ENCODE measurements at places on chromosomes 7 and 10.
A peak's percentile ranks its signal among the peaks of the same experiment; 100 is the strongest.

GRCh38 chr10:102147561-102147960 is 4.6 kb upstream of the NOLC1 start:
- no peak for DNase-seq

DNA sequence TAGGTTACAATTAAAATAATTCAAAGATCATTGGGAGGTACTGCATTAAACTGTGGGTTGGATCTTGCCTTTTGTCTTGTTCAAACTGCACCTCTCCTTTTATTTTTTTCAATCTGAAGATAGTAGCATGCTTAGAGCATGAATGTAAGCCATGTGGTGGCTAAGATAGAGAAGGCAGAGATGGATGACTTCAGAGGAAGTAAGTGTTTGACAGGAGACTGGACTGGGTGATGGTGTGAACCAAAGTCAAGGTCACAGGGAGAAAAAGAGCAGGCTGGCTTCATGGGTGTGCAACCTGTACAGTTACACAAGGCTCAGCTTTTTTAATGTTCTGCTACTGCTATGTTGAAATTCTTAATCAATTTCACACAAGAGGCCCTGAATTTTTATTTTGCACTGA is 85.6 kb downstream of the ZEB1 start:
- peak; percentile 61 for DNase-seq

- no peak for DNase-seq
Measured at GRCh38 chr10:90583416-90583815, 274.4 kb downstream of the HTR7 start.

GRCh38 chr7:32481921-32482320 is 8.3 kb downstream of the LSM5 start:
- DNase-seq: peak; percentile 34

DNA sequence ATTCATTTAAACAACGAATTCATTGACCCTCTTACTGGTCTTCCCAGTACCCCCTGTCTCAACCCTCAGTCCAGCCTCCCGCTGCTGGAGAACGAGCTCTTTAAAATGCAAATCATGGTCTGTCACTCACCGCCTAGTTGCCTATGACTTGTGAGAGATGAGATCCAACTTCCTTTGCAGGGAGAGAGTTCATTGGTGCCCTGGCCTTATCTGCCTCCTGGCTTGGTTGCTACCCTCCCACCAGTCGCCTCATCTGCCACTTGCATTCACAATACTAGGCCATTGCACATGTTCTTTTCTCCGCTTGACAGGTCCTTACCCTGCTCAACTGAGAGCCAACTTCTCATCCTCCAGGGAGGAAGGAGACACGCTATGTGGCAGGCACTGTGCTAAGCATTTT is 54.0 kb upstream of the MXI1 start:
- no peak for DNase-seq

DNA sequence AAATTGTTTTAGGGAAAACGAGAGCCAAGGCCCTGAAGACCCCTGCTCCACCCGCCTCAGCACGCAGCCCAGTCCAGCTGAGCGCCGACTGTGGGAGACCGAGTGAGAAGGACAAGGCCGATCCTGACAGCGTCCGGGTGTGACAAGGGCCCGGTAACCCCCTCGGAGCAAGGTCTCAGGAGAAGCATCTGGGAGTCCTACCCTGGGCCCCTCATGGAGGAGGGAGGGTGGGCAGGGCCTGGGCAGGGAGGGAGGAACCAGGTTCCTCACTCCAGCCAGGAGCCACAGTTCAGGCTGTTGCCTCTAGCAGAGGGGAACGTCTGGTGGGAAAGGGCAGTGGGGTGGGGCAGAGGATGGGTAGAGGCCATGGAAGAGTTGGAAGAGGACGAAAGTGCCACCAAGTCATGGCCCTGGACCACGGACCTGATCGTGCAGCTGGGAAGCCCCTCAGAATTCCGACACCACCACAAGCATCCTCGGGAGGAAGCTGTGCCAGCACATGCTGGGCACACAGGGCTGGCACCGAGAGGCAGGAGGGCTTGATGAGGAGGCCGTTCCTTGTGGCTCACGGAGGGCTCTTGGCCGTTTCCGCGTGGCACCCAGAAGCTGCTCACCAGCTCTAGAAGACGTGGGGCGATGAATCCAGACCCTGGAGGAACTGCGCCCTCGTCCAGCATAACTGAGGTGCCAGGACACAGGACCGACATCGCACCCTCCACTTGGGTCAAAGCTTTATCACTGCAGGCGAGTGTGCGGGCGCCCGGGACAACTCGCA is 2.2 kb upstream of the KNDC1 start:
- no peak for DNase-seq

GRCh38 chr7:46784732-46785131 is 797.2 kb downstream of the TNS3 start:
- DNase-seq: no peak

- peak; percentile 52 for DNase-seq
Measured at GRCh38 chr7:150949564-150949963, 28.6 kb downstream of the KCNH2 start.

GRCh38 chr7:132930881-132931280 is 151.0 kb downstream of the CHCHD3 start:
- peak; percentile 40 for DNase-seq

GRCh38 chr7:4700577-4701235 is 18.6 kb downstream of the FOXK1 start:
- no peak for DNase-seq

GRCh38 chr10:86068231-86069054 is 298.2 kb downstream of the GRID1 start:
- DNase-seq: no peak

- DNase-seq: no peak
Measured at GRCh38 chr7:12923971-12924370, 236.5 kb downstream of the ARL4A start.

All from hematopoietic multipotent progenitor cell treated with erythropoietin and hydrocortisone succinate and interleukin-3 and kit ligand, for 4 days (in vitro differentiated cells).